ENCODE measurements at places on chromosomes 12 and 14.
A peak's percentile ranks its signal among the peaks of the same experiment; 100 is the strongest.

GRCh38 chr12:117384735-117385134, 23.3 kb upstream of the NOS1 start:
- no peak for DNase-seq

GRCh38 chr12:50220363-50220995, 53.3 kb upstream of the CERS5 start:
- DNase-seq, result peak; percentile 47

GRCh38 chr14:29743531-29743930, 184.1 kb downstream of the PRKD1 start:
- DNase-seq, result no peak

GRCh38 chr14:34810028-34810427, 65.1 kb downstream of the BAZ1A start:
- DNase-seq, result no peak

DNA sequence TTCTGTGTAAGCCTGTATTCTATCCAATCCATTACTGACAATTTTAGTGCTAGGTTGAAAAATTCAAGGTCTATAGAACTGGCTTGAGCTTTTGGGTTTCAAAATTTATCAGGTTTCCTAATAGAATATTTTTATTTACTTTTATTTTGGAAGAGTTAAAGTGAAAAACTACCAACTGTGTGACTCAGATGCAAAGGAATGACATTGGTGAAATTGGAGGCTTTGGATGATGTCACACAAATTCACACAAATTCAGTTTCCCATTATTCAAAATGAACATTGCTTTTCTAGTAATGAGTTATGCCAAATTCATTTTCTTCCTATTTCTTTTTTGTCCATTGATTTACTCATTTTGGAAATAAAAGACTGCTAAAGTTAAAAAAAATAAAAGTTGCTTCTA, 186.9 kb downstream of the ALX1 start:
- DNase-seq, result no peak

DNA sequence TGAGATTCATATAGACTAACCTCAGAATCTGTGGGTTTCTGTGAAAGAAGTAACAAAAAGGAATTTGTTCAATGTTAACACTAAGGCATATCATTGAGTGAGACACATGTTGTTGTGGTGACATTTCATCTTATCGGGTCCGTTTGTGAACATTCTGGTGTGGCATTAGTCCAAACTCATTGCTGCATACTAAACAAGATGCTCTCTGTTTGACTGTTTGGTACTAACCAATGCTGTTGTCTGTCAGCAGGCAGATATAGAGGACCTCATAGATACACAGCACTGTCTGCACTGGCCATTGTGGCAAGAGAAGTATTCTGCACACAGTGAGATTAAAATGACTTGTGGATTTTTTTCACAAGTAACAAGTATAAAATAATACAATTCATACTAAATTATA, 41.2 kb downstream of the SLC25A21 start:
- DNase-seq, result no peak

GRCh38 chr14:30085943-30086342, 158.3 kb upstream of the PRKD1 start:
- DNase-seq, result no peak

DNA sequence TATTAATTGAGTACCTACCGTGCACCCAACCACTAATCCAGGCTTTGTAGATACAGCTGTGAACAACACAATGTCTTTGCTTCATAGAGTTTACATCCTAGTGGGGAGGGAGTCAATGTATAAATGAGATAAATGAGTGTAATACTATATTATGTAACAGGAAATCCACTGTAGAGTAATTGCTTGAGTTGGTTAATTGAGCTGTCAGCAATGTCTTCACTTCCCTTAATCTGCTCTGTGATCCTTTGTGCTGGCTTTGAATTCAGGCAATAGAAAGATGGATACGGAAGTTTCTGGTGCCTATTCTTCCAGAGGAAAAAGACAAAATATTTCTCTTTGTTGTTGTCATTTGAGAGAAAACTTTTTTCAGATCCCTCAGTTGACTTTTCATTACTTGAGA, 104.0 kb upstream of the SLC16A7 start:
- no peak for DNase-seq

DNA sequence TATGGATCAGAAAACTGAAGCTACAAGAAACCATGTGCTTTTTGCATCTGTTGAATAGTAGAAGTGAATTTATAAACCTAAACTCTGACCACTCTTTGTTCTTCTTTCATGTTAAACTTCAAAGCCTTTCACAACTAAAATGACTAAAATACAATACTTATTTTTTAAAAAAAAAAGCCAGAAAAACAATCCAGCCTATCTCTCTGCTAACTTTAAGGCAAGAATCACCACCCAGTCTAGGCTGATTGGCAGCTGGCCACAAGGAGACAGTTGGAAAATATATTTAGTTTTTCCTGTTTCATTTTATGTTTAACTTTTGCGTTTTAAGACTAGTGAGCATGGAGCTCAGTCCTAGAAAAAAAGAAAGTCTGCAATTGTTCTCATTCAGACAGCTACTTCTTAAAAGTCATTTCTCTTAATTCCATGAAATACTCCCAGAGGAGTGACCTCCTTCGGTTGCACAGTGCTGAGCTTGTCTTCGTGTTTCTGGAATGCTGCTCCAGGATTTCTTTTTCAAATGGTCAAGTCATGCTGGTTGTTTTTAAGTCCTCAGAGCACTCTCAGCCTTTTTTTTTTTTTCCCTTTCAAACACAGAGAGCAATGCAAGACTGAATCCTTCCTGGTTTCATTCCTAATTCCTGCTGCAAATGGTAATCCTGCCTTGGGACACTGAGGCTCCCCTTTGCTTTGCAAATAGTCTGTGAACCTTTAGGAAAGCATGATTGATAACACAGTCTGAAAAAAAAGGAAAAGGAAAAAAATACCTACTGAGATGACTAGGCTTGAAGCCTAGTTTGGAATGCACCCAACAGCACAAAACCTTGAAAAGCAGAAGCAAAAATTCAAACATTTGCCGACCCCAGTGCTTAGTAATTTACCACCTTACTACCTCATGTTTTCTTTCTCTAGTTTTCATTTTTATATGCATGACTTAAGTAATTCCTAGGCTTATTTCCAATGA, 233.3 kb upstream of the DAAM1 start:
- no peak for DNase-seq
